ENCODE measurements at places on chromosomes 1 and 21.

DNA sequence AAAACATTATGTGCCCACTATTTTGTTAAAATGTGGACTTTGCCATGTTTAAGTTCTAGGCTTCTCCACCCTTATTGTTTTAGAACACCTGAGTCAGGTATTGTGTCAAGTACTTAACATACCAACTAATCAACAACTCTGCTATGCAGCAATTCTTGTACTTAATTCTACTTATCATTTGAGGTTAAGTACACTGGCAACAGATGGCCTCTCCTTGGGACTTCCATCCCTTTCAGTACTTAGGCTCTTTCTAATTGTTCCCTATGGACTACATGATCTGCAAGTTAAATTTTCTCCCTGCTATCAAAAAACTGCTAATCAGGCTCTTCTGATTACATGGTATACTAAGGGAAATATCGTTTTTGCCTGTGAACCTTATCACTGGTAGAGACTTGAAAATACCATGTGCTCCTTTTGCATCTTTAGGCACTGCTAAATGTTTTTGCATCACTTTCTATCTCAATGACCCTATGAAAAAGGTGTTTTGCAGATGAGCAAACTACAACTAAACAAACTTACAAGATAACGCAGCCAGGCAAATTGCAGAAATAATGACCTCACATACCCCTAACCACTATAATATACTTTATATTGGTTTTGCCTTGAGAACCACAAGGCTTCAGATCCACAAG, 18.9 kb downstream of the SFPQ start:
- no peak for DNase-seq

DNA sequence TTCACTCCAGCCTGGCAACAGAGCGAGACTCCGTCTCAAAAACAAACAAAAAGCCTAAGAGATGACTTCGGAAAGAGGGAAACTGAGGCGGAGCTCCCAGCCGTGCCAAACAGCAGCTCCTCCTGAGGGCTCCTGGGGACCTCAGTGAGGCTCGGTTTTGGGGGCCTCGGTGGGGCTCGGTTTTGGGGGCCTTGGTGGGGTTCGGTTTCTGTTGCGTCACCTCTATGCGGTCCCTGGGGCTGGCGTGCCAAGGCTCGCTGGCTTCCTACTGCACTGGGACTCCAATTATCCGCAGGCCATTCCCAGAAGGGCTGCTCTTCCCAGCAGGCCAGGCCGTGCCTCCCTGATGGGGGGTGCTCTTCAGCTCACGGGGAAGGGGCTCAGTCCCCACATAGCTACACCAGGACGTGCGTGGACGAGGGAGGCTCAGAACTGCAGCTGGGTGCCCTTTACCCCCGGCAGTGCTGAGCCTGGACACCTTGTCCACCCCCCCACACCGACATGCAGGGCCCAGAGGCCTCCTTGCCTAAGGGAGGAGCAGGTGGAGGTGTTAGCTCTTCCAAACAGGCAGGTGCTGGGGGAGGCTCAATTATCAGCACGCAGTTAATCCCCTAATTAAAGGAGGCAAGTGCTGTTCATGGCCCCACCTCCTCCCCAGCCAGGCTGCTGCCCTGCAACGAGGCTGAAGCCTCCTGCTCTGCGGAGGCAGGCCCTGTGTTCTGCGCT, 5.1 kb upstream of the C1orf159 start:
- DNase-seq: no peak

GRCh38 chr1:245465666-245466065, 310.9 kb downstream of the KIF26B start:
- no peak for DNase-seq

GRCh38 chr1:100866041-100866900, 28.4 kb downstream of the EXTL2 start:
- peak; percentile 4 for DNase-seq

GRCh38 chr1:182563095-182563494, 26.0 kb downstream of the RNASEL start:
- no peak for DNase-seq

- no peak for DNase-seq
Observed at GRCh38 chr1:62716397-62716796, 28.2 kb upstream of the DOCK7 start.

GRCh38 chr1:43719063-43719462, 11.7 kb downstream of the ST3GAL3 start:
- no peak for DNase-seq

DNA sequence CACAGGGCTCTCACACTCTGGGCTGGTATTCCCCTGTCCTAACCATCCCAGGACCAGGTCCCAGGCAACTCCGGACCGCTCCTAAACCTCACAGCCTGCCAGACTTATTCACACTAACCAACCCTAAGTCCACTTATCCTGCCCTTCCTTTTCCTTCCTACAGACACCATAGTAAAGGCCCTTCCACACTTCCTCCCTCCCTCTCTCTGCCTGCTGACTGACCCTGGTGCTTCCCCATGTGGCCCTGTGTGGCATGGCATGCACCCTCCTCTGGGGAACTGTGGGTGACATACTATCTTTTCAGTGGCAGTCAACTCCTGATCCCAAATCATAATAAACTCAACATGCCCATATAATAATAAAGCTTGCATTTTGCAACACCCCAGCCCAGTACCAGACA, 155.1 kb upstream of the DNAH14 start:
- no peak for DNase-seq

DNA sequence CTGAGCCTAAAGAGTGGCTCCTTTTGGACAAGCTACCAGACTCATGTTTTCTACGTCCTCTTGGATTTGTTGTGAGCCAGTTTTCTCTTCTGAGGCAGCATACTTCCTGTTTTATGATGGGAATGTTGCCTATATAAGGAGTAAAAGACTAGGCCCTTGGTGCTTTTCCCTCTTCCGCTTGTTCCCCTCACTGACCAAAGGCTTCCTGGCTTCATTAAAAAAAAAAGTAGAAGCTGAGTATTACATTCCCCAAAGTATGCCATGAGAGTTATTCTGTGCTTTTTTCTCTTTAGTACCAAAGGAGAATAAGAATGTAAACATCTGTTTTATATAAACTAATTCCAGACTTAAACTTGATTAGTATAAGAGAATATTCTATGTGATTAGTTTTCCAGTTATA, 6.5 kb upstream of the HMCN1 start:
- DNase-seq: no peak

DNA sequence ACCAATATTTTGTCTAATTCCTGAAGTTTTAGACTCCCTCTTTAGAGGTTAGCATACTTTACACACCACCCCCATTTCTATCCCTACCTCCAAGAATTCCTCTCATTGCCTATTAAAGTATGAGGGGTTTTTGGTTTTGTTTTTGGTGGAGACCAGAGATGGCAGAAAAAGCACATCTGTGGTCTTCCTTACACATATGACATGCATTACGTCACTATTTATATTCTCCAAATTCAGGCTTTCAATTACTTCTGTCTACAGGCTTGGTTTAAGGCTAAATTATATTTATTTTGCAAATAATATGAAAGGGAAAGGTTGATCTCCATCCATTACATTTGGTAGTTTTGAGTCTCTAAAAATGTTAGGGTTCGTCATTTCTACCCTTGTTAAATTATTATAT, 674.6 kb downstream of the LMO4 start:
- no peak for DNase-seq

- no peak for DNase-seq
Observed at GRCh38 chr1:207826557-207827487, 75.0 kb downstream of the CD46 start.

DNA sequence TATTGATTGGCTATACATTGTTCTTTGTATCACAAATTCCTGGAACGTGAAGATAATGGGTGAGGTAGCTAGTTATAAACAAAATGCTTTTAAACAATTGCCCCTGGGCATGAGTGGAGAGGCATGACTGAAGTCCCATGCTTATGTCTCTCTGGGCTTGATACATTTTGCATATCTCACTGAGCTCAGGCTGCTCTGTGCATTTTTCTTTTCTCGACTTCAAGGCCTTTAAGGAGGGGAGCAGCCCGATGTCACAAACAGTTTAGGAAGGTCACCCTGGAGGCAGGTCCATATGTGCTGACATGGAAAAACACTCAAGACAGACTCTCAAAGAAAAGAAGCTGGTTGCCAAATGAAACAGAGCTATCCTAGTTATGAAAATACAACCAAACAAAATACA, 80.1 kb upstream of the PUM1 start:
- no peak for DNase-seq

DNA sequence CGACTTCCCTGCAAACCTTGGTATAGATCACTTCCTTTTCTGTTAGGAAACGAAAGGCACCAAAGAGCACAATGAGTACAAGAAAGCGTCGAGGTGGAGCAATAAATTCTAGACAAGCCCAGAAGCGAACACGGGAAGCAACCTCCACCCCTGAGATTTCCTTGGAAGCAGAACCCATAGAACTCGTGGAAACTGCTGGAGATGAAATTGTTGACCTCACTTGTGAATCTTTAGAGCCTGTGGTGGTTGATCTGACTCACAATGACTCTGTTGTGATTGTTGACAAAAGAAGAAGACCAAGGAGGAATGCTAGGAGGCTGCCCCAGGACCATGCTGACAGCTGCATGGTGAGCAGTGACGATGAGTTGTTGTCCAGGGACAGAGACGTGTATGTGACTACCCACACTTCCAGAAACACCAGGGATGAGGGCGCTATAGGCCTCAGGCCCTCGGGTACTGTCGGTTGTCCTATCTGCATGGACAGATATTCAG, 18.5 kb downstream of the FAM89A start:
- no peak for DNase-seq

DNA sequence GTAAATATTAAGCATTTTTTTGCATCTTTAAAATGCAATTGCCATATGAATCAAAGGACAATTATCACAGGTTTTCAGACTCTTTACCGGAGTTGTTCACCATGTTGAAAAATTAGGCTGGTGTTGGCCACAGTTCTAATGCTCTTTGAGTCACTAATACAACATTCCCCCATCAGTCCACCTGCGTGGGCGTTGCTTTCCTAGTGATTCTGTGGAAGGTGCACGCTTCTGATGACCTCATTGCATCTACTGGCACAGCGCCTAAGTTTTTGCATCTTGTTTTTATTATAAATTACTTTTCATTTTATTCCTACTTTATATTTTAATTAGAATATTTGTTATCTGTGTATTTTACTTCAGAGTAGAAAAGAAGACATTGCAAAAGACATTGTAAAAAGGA, 4.7 kb upstream of the F5 start:
- no peak for DNase-seq

- no peak for DNase-seq
Observed at GRCh38 chr1:244069326-244069898, 18.3 kb downstream of the ZBTB18 start.

- DNase-seq: no peak
Observed at GRCh38 chr1:65495137-65495536, 74.7 kb downstream of the LEPR start.

- no peak for DNase-seq
Observed at GRCh38 chr1:200029035-200029821, 1.7 kb downstream of the NR5A2 start.

DNA sequence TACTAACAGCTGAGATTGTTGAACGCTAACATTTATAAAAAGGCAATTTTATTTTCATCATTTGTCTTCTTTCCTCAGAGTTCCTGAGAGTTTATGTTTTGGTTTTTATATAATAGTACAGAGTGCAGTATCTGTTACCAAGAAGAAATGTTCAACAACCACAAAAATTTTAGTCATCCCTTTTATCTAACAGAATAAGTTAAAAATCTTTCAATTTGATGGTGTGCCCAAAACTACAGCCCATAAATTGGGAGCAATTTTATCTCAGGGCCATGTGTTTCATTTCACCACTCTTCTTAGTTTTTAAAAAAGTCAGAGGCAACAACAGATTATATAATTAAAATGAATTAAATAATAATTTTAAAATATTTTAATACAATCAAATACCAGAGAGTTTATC, 37.1 kb downstream of the NEXN start:
- no peak for DNase-seq

DNA sequence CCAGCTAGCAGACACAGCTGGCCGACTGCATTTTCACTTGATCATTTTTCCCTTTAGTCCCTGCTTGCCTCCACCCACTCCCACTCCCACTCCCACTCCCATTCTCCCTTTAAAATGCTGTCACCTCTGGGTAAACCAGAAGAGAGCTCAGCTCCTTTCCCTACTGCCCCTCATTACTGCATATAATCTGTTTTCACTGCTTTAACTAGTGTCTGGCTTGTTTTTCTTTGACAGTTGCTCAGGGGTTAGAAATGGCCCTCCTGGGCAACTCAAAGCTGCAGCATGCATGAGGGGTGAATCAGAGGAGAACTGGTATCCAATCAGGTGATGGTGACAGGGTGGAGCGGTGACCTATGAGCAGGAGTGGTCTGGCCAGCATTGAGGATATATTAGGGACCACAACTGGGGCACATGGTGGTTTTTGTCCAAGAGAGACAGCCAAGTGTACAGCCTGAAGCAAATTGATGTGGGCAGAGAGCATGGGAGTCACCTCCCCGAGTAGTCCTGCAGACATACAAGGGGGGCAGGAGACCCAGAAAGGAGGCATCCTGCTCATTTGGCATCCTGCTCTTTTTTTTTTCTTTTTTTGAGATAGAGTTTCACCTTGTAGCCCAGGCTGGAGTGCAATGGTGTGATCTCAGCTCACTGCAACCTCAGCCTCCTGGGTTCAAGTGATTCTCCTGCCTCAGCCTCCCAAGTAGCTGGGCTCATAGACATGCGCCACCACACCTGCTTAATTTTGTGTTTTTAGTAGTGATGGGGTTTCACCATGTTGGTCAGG, 42.6 kb upstream of the SRSF10 start:
- no peak for DNase-seq

DNA sequence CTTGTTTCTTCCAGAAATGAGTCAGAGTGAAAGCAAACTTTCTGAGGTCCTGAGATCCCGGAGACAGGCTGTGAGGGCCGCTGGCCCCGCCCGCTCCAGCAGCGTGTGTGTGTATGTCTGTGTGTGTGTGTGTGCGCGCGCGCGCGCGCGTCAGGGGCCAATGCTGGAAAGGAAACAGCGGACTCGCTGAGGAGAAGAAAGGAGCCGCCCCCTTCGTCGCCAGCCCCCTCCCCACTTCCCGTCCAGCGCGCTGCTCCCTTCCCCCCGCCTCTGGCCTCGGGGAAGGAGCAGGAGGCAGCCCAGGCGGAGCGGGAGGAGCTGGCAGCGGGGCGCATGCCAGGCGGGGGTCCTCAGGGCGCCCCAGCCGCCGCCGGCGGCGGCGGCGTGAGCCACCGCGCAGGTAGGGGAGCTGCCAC, at the start of gene DISC1:
TSS of gene DISC1 (plus strand) at position 256 of the 416 bp plus-strand sequence. CDS start at position 334, 78 bp downstream.
- no peak for DNase-seq

DNA sequence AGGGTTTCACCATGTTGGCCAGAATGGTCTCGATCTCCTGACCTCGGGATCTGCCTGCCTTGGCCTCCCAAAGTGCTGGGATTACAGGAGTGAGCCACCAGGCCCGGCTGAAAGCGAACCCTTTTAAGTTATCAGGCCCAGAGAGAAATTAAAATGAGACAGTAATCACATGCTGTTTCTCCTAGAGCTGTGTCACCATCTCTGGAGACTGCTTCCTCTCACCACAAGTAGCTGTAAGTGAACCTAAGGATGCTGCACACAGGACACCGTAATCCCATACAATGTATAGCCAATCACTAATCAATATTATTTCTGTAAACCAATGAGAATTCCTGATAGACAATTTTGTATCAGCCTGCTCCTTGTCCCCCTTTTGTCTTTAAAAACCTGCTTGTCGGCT, 5.7 kb upstream of the CSTB start:
- DNase-seq: no peak

Measured in caudate nucleus (tissue), 63 donors.